ENCODE measurements at places on chromosomes 7 and 10. TPM values are rescaled to one million over a fixed set of nuclear protein-coding genes. Genes with fewer than 3 reads are reported as not detected.

Gene SLC13A1
- total RNA-seq: not detected

Gene C10orf53
- not detected for total RNA-seq

Gene TMEM178B
- total RNA-seq: 1.1 TPM

Gene GIGYF1
- total RNA-seq: 29.3 TPM

Gene LLCFC1
- total RNA-seq: not detected

Gene ABCF2
- total RNA-seq: 55.1 TPM

Gene CTNNA3
- not detected for total RNA-seq

Gene ABCB4
- total RNA-seq: under 0.01 TPM

Gene SRGN
- 344 TPM for total RNA-seq

Gene MYL10
- total RNA-seq: not detected

Gene CDK1
- total RNA-seq: 5.8 TPM

Gene AKR1B15
- 0.29 TPM for total RNA-seq

GRCh38 chr10:22148961-22149360, 68.9 kb downstream of the EBLN1 start:
- no peak overlapping the region for H3K27ac ChIP-seq
- no peak for DNase-seq
- H3K4me3 ChIP-seq: no peak overlapping the region
- H3K27me3 ChIP-seq: no peaks in the 10 kb centered on the region

GRCh38 chr7:85201209-85201608, 14.4 kb upstream of the SEMA3D start:
- DNase-seq: no peak
- no peak overlapping the region for H3K27ac ChIP-seq
- no peaks in the 10 kb centered on the region for H3K4me1 ChIP-seq
- H3K27me3 ChIP-seq: no peaks in the 10 kb centered on the region

GRCh38 chr7:1810961-1811849, 141.1 kb downstream of the ELFN1 start:
- H3K36me3 ChIP-seq: no peaks in the 10 kb centered on the region
- H3K27me3 ChIP-seq: no peaks in the 10 kb centered on the region
- H3K4me1 ChIP-seq: no peaks in the 10 kb centered on the region
- H3K4me3 ChIP-seq: no peak overlapping the region

GRCh38 chr7:75055830-75056772, 17.5 kb downstream of the RCC1L start:
- H3K4me3 ChIP-seq: peak overlapping the region; percentile 47
- H3K4me1 ChIP-seq: peaks cover 34% of the 10 kb centered on the region
- DNase-seq: peak; percentile 95

DNA sequence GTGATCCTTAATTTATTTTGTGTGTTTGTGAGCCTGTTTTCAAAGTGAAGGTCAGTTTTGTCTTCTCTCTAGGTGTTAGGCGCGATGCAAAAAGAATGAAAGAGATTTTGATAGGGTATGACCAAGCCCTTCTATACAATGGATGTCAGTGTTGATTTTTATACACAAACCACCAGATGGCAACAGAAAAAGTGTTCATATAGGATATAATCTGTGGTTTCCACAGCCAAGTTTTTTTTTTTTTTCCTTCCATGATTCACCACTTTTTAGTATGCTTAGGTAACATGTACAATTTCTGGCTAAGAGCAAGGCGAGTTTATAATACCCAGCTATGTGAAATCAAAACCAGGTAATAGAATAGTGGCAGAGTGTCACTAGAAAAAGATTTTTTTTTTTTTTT, 8.1 kb downstream of the SDK1 start:
- H3K27me3 ChIP-seq: no peaks in the 10 kb centered on the region
- no peak overlapping the region for H3K27ac ChIP-seq
- H3K4me3 ChIP-seq: no peak overlapping the region
- H3K36me3 ChIP-seq: no peaks in the 10 kb centered on the region
- no peaks in the 10 kb centered on the region for H3K4me1 ChIP-seq
- DNase-seq: no peak

GRCh38 chr10:21318540-21319167, 206.8 kb downstream of the SKIDA1 start:
- peak overlapping the region; percentile 1 for H3K27ac ChIP-seq
- H3K4me1 ChIP-seq: peaks cover 29% of the 10 kb centered on the region
- no peaks in the 10 kb centered on the region for H3K27me3 ChIP-seq
- DNase-seq: no peak
- no peaks in the 10 kb centered on the region for H3K36me3 ChIP-seq

DNA sequence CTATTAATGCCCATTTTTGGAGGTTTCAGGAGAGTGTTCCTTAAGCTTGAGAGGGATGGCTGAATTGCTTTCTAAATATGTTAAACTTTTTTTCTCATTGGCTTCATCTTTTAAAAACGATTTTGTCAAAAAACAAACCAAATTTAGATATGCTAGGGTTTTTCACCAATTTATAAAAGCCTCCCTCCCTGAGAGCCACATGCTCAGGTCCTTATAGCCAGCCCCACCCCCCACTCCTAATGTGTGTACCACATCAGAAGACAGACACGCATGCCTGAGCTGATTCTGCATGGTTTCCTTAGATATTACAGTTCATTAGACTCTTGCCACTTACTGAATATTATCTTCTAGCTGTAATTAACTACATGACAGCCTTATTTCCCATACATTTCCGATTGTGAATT, 2.0 kb downstream of the CUL1 start:
- H3K27ac ChIP-seq: peak overlapping the region; percentile 70
- no peak for DNase-seq
- peak overlapping the region; percentile 74 for H3K4me3 ChIP-seq
- H3K36me3 ChIP-seq: no peaks in the 10 kb centered on the region
- H3K27me3 ChIP-seq: no peaks in the 10 kb centered on the region

- no peak overlapping the region for H3K4me3 ChIP-seq
- no peak overlapping the region for H3K27ac ChIP-seq
- no peaks in the 10 kb centered on the region for H3K27me3 ChIP-seq
Measured at GRCh38 chr10:50470345-50470744, 153.4 kb downstream of the SGMS1 start.

- no peaks in the 10 kb centered on the region for H3K36me3 ChIP-seq
- peaks cover 24% of the 10 kb centered on the region for H3K27me3 ChIP-seq
- H3K27ac ChIP-seq: no peak overlapping the region
- H3K4me3 ChIP-seq: no peak overlapping the region
- peaks cover 14% of the 10 kb centered on the region for H3K4me1 ChIP-seq
- DNase-seq: peak; percentile 45
Measured at GRCh38 chr7:100171840-100172239, 3.4 kb upstream of the GAL3ST4 start.

DNA sequence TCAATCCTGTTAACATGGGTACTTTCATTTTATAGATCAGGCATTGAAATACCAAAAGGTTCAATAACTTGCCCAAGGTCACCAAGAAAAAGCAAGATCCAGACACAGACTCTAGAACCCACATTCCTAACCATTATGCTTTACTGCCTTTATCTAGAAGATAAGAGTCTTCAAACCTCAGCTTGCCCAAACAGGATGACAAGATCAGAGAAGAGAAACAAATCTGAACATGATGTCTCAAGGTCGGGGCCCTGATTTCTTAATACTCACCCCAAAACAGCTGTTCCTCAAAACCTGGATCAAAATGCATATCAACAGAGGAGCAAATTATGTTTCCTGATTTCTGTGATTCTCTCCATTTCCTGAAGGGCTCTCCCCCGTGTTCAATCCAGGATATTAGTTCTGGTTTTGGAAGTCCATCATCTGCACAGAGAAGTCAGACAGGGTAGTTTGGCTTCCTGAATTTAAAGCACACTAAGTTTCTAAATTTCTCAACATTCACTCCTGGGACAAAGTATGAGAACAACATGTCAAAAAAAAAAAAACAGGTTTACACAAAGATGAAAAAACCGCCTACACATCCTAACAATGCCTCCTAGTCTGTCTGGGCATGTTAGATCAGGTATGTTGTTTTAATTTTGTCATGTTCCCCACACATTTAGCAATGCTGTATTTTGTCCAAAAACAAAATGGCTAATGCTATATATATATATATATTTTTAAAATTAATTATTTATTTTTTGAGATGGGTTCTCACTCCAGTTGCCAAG, 16.2 kb downstream of the ZNF786 start:
- no peak overlapping the region for H3K27ac ChIP-seq
- no peak for DNase-seq
- H3K4me3 ChIP-seq: no peak overlapping the region
- H3K36me3 ChIP-seq: peaks cover 26% of the 10 kb centered on the region
- H3K27me3 ChIP-seq: no peaks in the 10 kb centered on the region

DNA sequence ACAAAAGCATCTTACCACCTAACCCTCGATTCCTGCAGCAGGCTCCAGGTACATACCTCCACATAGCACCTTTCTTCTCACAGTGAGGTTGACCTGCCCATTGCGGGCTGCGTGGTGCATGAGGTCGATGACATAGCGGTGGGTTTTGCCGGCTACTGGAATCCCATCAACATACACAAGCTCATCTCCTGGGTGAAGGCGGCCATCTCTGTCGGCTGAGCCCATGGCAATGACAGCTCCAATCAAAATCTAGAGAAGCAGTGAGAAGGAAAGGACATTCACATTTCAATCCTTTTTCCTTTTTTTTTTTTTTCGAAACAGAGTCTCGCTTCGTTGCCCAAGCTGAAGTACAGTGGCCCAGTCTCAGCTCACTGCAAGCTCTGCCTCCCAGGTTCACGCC, 369.3 kb downstream of the PHTF2 start:
- no peak overlapping the region for H3K4me3 ChIP-seq
- no peaks in the 10 kb centered on the region for H3K36me3 ChIP-seq
- DNase-seq: no peak
- no peaks in the 10 kb centered on the region for H3K27me3 ChIP-seq
- H3K4me1 ChIP-seq: no peaks in the 10 kb centered on the region
- H3K27ac ChIP-seq: no peak overlapping the region

DNA sequence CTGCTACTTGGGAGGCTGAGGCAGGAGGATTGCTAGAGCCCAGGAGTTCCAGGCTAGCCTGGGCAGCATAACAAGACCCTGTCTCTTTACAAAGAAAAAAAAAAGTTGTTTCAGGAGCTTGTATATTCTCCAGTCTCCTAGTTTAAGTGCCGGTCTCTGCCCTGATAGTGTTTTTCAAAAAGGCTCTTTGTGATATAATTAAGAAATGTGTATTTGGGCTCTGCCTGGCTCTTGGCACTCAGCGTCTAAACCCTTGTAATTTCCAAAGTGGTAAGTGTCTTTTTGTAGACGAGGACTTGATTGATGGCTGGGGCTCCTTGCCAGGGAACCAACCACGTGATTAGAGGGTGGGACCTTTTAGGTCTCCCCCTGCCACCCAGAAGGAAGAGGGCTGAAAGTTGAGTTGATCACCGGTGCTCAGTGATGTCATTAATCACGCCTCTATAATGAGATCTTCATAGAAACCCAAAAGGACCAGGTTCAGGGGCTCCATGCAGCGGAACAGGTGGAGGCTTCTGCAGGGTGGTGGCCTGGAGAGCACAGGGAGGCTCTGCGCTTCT, 4.4 kb downstream of the EIF3B start:
- H3K4me1 ChIP-seq: peaks cover 18% of the 10 kb centered on the region
- peaks cover 63% of the 10 kb centered on the region for H3K36me3 ChIP-seq
- DNase-seq: peak; percentile 37
- no peak overlapping the region for H3K4me3 ChIP-seq
- no peaks in the 10 kb centered on the region for H3K27me3 ChIP-seq

- DNase-seq: no peak
- H3K36me3 ChIP-seq: peaks cover 36% of the 10 kb centered on the region
- H3K4me1 ChIP-seq: peaks cover 9% of the 10 kb centered on the region
- no peaks in the 10 kb centered on the region for H3K27me3 ChIP-seq
Measured at GRCh38 chr7:90407484-90407821, 4.2 kb downstream of the CLDN12 start.

DNA sequence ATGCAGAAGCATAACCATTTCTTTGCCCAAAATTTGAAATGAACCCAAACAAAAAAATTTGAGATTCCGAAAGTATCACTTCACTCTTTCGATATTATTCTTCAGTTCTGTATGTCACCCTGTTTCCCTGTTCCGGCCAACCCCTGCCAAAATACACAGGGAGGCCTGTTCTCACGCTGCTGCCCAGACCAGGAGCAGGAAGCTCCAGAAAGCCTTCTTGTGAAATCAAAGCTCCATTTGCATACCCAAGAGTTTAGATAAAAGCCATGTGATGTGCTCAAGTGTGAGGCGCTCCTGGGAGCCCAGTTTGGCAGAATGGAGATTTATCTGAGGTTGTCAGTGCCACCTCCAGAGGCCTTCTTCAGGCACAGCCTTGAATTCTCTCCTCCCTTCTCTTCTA, 236.2 kb downstream of the FGFR2 start:
- no peaks in the 10 kb centered on the region for H3K36me3 ChIP-seq
- no peaks in the 10 kb centered on the region for H3K4me1 ChIP-seq
- no peak overlapping the region for H3K27ac ChIP-seq
- no peak for DNase-seq
- no peak overlapping the region for H3K4me3 ChIP-seq
- H3K27me3 ChIP-seq: no peaks in the 10 kb centered on the region

- no peak overlapping the region for H3K27ac ChIP-seq
- no peak overlapping the region for H3K4me3 ChIP-seq
- no peaks in the 10 kb centered on the region for H3K36me3 ChIP-seq
- no peak for DNase-seq
Measured at GRCh38 chr7:15317215-15317614, 244.6 kb downstream of the AGMO start.

DNA sequence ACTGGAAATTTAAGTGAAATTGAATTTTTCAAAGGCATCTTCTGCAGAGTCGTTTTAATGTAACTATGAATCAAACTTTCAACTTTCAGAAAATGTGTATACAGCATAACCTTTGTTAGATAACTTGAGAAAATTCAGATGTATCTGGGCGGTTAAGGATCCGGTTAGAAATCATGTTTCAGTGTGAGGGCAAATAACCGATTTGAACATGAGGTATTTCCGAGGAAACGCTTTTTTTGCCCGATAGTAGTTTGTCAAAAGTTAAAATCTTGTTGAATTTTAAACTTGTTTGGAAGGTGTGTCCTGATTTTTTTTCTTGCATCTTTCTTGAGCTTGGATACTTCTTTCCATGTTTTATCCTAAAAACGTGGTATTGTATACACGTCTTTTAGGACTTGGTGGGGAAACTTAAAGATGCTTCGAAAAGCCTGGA, 1.3 kb upstream of the BMI1 start:
- no peak overlapping the region for H3K27ac ChIP-seq
- peak overlapping the region; percentile 84 for H3K4me3 ChIP-seq
- no peak for DNase-seq
- no peaks in the 10 kb centered on the region for H3K36me3 ChIP-seq
- H3K27me3 ChIP-seq: peaks cover 26% of the 10 kb centered on the region

- no peak for DNase-seq
- H3K27me3 ChIP-seq: no peaks in the 10 kb centered on the region
- no peaks in the 10 kb centered on the region for H3K4me1 ChIP-seq
- no peak overlapping the region for H3K4me3 ChIP-seq
- H3K27ac ChIP-seq: no peak overlapping the region
Measured at GRCh38 chr7:47104206-47104549, 477.7 kb downstream of the TNS3 start.

DNA sequence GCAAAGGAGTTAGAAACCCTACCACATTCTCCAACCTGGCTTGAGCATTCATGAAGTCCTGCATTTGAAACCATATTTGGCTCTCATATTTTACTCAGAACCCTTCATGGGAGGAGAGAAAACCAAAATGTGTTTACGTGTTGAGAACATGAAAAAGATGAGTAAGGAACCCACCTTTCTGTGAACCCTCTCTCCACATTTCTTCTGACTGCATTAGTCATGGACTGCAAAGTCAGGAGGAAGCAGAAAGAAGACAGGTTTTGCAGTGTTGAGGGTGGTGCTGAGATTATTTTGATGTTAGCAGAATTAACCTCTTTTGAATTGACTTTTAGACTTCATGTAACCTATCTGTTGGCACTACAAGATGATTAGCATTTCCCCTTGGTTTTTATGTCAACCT, 4.9 kb downstream of the IFIT1B start:
- no peak for DNase-seq
- H3K27me3 ChIP-seq: no peaks in the 10 kb centered on the region
- H3K36me3 ChIP-seq: no peaks in the 10 kb centered on the region
- H3K4me1 ChIP-seq: no peaks in the 10 kb centered on the region
- no peak overlapping the region for H3K4me3 ChIP-seq
- no peak overlapping the region for H3K27ac ChIP-seq
